ENCODE measurements at places on chromosomes 12 and 14. TPM values are rescaled to one million over a fixed set of nuclear protein-coding genes. Genes with fewer than 3 reads are reported as not detected.

Gene SLC10A1
- total RNA-seq, result not detected

Gene TAS2R7
- total RNA-seq, result not detected

Gene RFX4
- total RNA-seq, result not detected

Gene MSRB3
- 4.2 TPM for total RNA-seq

Gene FAM181A
- total RNA-seq, result not detected

Gene CPNE6
- not detected for total RNA-seq
